Stimulated activated CD4-positive, alpha-beta T cell treated with anti-CD3 and anti-CD28 coated beads, Interleukin-1b, Interleukin-23, amount 100 ng/mL, for 4 hours (primary cell): ENCODE measurements at places on chromosomes 6 and 20.

DNA sequence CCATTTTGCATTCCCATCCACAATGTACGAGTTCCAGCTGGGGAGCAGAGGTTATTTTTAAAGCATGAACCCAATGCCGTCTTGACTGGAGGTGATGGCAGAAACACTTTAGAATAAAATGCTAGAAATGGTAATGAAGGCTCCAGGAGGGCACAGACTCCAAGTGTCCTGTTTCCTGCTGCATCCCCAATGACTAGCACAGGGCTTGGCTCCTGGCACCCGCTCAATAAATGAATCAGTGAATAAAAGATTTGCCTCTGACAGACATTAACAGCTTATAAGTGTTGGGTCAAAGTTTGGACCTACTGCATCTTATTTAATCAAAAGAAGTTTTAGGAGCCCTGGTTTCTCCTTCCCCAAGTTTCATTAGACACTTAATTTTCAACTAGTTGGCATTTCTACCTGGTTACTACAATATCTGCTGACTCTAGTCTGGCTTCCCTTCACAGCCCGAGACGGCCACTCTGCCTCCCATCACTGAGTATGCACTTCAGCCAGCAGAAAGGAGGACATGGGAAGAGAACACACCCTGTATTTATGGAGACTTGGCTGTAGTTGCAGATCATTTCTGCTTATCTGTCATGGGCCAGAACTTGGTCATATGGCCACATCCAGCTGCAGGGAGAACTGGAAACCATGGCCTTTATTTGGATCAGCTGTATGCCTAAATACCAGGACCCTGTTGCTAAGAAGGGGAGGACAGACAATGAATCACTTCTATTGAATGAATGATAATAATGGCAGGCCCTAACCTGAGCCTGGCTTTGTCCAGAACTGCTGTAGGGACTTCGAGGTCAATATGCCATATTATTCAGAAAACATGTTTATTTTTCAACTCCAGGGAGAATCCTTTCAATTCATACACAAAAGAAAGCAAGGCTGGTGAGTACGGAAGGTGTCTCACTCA lies 63.1 kb downstream of the TTI1 start:
- DNase-seq, result no peak

DNA sequence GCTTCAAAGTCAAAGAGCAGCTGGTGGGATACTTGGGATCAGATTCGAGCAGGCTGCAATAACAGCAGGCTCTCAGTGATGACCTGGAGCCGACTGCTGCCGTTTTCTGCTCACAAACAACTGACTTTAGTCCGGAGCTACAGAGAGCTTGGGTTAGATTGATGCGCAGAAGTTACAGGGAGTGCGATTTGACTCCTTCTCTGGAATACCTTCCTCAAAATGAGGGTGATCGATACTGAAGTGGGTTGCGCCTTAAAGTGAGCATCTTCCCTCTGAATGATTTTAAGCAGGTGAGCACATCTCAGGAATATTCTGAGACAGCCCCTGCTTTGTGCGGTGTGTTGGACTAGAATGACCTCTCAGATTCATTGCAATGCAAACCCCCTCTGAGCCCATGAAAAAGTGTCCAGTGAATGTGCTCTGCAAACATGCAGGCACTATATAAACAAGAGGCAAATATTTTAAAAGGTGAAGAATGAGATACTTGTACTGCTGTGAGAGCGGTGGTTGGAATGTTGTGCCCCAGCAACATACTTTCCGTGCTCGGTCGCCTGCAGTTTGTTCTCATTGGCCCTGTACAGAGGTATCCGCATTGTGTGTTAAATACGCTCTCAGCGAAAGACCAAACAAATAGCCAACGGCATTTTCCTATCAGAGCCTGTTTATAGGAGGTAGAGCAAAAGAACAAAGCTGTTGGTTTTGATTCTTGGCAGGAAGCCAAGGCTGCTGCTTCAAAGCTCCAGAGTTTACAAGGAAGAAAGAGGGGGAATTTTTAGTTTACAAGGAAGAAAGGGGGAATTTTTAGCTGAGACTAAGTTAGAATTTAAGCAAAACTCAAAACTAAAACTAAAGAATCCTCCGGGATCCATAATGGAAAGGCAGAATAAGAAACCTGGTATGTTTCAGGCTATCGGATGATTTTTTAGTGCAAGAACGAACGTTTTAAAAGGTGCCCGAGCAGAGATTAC lies 67.7 kb downstream of the PHACTR2 start:
- DNase-seq, result no peak

GRCh38 chr20:17461941-17462340 lies 69.2 kb downstream of the BFSP1 start:
- DNase-seq, result no peak

- DNase-seq, result no peak
Measured at GRCh38 chr6:8225113-8225512, 122.8 kb upstream of the EEF1E1 start.

DNA sequence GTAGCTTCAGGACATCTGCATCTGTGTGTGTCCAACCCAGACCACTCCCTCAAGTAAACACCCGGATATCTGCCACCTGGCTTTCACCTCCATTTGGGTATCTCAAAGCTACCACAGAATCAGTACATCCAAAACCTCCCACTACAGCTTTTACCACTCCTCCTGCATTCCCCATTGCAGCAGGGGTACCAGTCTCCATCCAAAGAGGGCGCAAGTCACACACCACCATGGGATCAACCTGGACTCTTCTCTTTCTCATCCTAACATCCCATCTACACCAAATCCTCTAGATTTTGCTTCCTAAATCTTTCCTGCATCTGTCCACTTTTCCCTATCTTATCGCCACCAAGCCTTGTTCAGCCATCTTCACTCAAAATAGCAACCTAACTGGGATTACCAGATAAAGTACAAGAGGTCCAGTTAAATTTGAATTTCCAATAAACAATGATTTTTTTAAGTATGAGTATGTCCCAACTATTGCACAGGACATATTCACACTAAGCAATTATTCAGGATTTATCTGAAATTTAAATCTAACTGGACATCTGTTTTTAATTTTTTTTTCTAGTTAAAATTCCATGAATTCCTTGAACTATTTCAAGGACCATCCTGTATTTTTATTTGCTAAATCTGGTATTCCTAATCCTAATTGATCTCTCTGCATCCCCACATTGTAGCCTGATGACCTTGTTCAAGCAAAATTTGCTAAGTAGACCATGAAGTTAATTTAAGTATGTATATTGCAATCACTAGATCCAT lies 164.3 kb upstream of the MLN start:
- no peak for DNase-seq

DNA sequence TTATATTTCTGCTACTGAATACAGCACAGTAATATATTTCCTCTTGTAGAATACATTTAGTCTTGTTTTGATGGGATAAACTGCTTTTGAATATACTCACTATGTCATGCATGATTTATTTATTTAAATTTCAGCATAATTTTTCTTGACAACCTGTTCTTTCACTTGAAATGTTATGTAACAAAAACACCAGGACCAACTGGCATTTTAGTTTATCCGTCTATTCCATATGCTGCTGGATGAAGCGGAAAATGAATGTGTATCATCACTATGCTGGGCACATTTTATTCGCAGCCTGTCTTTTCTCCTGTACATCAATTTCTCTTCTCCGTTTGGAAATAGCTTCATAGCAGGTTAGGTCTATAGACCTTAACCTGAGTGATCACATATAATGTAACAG lies 206.8 kb upstream of the PLCB4 start:
- no peak for DNase-seq

GRCh38 chr6:144110210-144110609 lies 14.8 kb upstream of the SF3B5 start:
- no peak for DNase-seq

- no peak for DNase-seq
Measured at GRCh38 chr20:56428410-56428809, 16.4 kb downstream of the CASS4 start.

DNA sequence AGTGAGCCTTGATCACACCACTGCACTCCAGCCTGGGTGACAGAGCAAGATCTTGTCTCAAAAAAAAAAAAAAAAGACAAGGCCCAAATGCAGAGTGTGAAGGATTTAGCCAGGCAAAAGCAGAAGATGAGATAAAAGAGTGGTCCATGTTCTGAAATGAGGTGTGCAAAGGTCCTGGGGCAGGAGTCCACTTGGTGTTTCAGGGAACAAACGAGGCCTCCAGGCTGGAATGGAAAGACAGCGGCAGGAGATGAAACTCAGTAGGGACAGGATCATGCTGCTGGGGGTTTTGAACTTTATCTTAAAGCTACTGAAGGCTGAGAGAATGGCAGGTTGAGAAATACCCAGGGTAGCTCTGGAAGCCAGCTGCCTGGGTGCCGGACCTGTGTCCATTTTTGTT lies 178.2 kb downstream of the ZMYND8 start:
- no peak for DNase-seq

DNA sequence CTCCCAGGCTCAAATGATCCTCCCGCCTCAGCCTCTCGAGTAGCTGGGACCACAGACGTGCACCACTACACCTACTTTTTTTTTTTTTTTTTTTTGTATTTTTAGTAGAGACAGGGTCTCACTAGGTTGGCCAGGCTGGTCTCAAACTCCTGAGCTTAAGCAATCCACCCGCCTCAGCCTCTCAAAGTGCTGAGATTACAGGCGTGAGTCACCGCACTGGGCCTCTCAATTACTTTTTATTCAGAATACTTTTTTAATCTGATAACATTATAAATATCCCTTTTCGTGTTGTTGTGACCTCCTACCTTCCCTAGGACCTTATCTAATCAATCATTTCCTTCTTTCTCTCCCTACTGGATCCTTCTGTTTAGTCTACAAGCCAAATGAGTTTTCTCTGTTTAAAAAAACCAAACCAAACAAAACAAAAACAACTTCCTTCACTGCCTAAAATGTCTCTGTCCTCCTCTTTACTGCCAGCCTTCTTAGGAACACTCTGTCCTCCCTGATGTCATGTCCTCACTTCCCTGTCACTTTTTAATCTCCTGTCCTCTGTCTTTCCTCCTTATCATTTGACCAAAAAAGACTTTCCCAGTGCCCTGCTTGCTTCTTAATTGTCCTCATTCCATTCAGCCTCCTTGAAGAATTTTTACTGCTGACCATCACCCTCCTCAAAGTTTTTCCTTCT lies 85.0 kb downstream of the CAP2 start:
- no peak for DNase-seq

GRCh38 chr6:89392823-89393222 lies 19.2 kb downstream of the RRAGD start:
- no peak for DNase-seq

DNA sequence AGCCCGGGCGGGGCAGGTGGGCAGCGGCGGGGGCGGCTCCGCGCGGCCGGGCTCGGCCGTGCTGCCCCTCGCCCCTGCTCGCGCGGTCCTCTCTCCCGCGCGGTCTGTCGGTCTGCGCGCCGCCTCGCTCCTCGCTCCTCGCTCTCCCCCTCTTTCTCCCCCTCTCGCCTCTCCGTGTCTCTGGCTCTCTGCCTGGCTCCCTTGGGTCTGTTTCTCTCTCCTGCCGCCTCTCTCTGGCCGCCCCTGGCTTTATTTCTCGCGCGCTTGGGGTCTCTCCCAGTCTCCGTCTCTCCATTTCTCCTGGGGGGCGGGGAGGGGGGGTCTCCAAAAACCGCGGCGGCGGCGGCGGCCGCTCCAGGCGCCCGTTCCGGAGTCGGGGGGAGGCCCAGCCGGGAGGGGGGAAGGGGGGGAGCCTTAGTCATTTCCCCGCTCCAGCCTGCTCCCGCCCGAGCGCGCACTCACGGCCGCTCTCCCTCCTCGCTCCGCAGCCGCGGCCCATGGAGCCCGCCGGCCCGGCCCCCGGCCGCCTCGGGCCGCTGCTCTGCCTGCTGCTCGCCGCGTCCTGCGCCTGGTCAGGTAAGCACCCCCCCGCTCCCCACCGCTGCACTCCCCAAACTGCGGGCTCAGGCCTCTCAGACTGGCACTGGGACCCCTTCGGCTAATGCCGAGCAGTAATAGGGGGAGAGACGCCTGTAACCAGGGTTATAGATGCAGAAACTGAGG lies at the start of gene SIRPA:
TSS of gene SIRPA (plus strand) at position 457 of the 723 bp plus-strand sequence. CDS start at position 498, 41 bp downstream.
- no peak for DNase-seq

GRCh38 chr20:52748990-52749389 lies 223.2 kb upstream of the TSHZ2 start:
- DNase-seq, result no peak

- DNase-seq, result no peak
Measured at GRCh38 chr6:4790158-4790899, 14.1 kb downstream of the CDYL start.

- DNase-seq, result no peak
Measured at GRCh38 chr20:21556398-21556797, 42.5 kb upstream of the NKX2-2 start.

DNA sequence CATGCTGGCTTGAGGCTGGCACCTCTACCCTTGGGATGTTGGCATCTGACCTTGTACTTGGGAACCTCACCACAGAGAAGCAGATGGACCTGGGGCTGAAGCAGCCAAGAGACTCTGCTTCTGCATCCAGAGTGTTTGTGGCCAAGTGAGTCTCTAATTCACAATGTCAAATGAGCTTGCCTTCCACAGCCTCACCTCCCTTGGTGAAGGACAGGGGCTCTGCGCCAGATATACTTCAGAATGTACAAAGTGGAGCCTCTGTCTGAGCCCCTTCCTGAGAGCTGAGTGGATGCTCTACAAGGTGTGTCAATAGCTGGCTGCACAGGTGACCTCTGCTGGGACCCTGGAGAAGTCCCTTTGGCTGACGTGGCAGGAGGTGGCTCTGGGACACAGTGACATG lies 508.9 kb downstream of the CDH26 start:
- no peak for DNase-seq

DNA sequence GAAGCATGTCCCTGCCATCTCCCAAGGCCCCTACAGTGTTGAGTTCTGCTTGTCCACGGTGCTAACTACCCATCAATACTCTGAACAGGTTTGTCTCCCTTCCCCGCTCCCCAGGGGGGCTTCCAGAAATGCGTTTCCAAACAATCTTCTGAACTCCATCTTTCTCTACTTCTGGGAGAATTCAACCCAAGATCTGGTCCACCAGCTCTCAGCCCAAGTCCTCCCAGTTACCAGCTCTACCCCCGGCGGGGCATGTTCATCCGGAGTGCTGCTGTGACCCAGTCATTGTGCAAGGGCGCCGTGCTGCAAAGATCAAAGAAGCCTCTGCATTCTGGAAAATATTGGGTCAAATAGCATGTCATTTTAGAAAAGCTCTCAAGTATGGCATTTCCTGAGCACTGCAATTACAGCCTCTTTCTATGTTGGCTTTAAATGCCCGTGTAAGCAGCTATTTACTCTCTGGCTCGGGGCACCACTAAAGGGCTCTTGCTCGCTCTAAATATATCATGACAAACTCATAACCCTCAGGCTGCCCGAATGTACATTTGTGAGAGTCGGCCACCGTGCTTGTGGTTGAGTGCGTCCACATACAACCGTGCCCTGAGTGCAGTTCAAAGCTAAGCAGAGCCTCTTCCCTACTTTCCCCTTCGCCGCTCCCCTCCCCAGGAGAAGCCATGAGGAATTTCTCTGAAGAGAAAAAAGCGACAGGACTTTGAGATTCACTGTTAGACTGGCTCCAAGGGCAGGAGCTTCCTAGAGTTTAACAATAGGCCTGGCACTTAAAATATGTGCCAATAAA lies 71.6 kb downstream of the BANF2 start:
- DNase-seq, result no peak

GRCh38 chr6:121809211-121809610 lies 373.8 kb downstream of the GJA1 start:
- DNase-seq, result no peak

DNA sequence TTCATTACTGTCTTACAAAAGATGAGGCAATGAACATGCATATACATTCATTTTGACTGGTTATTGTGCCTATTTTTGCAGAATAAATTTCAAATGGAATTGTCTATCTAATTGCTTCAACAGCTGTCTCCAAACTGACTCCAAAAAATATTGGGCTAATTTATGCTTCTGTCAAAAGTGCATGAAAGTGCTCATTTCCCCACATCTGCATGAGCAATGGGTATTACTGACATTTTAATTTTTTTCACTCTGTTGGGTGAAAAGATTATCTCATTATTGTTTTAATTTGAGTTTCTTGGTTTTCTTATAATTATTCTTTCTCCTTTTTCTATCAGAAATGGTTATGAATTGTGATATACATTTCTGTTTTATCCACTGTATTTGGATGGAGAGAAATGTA lies 404.2 kb downstream of the QKI start:
- no peak for DNase-seq
